G401 (cell line): ENCODE measurements at places on chromosomes 7 and 10. TPM values are rescaled to one million over a fixed set of nuclear protein-coding genes. Genes with fewer than 3 reads are reported as not detected.

DNA sequence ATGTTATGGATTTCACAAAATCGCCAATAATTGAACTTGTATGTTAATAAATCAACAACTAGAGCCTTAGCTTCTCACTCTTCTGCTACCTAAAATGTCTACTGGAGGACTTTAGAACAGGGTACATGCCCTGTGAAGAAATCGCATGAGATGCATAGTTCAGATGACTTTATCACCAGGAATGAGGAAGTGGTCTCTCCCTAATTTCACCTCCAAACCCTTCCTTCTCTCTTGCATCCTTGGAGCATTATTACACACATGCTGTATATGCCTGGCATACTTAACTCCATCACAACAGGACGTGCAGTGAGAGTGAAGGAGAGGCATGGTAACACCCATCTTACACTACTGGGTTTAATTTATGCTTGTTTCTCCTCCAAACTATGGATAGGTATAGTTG, 27.8 kb downstream of the RHEB start:
- no peak for DNase-seq

GRCh38 chr7:140631021-140631420, 9.6 kb downstream of the DENND2A start:
- no peak for DNase-seq

- no peak for DNase-seq
These were observed 80.8 kb downstream of the ALOX5 start for GRCh38 chr10:45454859-45455258.

The OGDHL gene
- 7.6 and 12.8 TPM in 2 replicates for total RNA-seq

The PLXDC2 gene
- not detected in 2 replicates for total RNA-seq
